Esophagus squamous epithelium (tissue), 5 donors: ENCODE measurements at places on chromosomes 6 and 20.

- no peak for DNase-seq
Measured at GRCh38 chr6:99790679-99791078, 184.0 kb downstream of the PRDM13 start.

DNA sequence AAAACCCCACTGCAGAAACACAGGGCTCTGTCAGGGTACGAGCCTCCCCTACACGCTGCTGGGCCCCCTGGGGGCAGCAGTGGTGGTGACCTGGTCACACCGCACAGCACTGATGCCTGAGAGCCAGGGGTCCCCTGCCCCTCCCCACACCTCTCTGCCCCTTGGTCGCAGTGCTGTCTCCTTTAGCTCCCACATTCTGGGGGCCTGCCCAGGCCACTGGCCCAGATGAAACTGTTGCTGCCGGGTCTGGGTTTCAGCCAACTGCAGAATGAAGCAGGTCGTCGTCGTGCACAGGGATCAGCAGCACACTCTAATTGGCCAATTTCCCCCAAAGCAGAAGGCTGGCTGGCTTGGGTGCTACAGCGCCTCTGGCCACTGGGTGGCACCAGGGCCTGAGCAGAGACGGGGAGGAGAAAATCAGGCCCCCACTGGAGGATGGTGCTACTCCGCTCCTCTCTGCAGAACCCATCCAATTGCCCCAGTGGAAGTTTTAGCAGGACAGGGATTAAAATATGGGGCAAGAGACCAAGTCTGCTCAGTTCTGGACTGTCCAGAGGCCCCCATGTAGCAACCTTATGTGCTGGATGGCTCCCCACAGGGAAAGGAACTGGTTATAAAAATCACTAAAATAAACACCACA is 26.1 kb downstream of the DIDO1 start:
- DNase-seq, result no peak

- no peak for DNase-seq
Measured at GRCh38 chr6:135739288-135739687, 112.2 kb upstream of the PDE7B start.

DNA sequence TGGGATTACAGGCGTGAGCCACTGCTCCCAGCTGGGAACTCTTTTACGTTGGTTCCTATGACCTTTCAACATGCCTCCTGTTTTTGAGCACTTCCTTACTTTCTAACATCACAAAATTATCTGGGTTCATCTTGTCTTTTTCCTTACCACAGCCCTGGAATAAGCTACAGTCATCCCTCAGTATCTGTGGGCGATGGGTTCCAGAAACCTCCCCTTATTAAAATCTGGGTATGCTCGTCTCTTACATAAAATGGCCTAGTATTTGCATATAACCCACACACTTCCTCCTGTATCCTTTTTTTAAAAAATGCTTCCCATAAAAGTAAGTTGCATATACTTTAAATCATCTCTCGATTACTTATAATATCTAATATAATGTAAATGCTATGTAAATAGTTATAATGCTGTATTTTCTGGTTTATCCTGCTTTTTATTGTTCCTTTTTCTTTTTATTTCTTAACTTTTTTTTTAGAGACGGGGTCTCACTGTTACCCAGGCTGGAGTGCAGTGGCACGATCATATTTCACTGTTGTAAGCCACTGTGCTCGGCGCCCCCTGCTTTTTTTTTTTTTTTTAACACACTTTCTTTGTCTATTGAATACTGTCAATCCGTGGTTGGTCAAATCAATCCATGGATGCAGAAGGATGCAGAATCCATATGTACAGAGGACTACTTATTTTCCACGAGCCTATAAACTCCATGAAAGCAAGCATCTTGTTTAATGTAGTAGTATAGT is 9.2 kb downstream of the RPF2 start:
- DNase-seq, result no peak

GRCh38 chr20:23753194-23753548 is 2.4 kb upstream of the CST1 start:
- DNase-seq, result no peak

DNA sequence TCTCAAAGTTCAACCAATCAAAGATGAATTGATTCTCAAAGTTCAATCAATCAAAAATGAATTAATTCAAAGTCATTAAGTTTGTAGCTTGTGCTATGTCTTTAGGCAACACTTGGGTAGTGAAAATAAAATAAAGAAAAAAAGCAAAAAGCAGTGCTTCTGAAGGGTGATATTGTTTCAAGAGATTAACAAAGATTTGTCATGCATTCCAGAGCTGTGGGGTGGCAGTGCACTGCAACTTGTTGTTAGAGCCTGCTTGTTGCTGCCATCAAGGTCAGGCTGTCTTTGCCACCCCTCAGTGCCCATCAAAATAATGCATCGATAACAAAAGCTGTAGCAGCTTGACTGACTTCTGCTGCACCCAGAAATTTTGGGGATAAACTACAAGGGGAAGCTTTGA is 128.6 kb downstream of the RNF144B start:
- DNase-seq, result no peak

- DNase-seq, result no peak
Measured at GRCh38 chr6:119658917-119659316, 309.4 kb upstream of the MAN1A1 start.

DNA sequence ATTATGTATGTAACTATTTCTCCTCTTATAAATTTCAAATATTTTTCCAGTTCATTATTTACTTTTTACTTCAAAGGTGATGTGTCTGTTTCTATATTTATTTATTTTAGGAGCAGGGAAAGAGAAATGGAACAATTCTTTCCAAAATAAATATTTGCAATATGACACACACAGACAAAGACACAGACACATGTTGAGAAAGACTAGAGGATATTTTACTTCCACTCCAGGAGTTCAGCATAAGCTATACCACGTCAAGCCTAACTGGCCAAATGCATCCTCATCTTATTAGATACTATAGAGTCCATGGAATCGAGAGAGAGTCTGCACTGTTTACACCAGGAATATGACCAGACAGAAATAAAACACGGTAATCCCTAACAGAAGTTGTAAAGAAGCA is 13.3 kb downstream of the RALGAPA2 start:
- DNase-seq, result no peak

DNA sequence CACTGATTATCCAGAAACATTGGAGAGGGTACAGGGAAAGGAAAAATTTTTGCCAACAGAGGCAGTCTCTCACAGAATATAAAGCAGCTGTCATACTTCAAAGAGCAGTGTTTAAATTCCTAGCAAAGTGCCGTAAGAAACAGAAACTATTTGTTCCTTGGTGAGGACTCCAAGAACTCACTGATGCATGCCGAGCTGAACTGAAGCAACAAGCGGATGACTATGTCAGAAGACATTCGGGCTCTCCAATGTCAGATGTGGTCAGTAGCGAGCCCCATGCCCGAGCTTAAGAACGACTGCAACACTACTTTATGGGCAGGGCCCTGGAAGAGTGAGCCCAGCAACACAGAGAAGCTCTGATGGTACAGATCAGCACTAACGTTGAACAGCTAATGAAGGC is 54.7 kb downstream of the OR2B6 start:
- no peak for DNase-seq

DNA sequence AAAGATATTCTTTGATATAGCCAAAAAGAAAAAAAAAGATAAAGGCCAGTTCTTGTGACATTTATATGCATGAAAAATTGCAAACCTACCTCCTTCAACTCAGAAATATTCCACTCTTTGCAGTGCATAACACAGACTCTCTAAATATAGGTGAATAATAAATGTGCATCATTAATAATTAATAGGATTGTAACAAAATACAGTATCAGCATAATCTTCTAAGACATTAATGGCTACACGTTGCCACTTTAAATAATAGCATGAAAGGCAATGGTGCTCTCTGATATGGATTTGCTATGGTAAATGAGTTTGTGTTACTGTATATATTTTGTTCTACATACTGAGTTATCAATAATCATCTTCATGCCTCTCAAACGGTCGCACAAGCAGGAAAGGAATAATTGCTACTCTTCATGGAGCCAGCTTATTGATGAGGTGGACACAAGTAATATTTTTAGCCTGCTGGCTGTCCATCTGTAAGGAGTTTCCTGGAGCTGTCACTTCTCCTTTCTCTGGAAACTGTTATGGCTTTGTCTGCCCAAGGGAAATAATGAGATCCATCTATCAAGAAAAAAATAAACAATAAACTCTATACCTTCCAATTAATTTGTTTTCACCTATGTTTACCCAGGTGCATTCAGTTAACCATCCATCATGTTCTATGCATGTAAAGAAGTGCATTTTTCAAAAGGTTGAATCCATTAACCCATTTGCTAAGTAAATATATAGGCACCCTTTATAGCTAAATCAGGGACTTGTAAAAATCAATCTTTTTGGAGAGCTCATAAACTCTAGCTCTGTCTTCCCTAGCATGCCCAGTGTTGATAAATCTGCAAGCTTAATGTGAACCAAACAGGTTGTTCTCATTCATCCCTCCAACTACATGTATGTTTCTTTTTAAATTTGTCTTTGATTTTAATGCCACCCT is 253.0 kb downstream of the NKAIN2 start:
- no peak for DNase-seq

- no peak for DNase-seq
Measured at GRCh38 chr6:105215506-105215905, 35.7 kb upstream of the POPDC3 start.

DNA sequence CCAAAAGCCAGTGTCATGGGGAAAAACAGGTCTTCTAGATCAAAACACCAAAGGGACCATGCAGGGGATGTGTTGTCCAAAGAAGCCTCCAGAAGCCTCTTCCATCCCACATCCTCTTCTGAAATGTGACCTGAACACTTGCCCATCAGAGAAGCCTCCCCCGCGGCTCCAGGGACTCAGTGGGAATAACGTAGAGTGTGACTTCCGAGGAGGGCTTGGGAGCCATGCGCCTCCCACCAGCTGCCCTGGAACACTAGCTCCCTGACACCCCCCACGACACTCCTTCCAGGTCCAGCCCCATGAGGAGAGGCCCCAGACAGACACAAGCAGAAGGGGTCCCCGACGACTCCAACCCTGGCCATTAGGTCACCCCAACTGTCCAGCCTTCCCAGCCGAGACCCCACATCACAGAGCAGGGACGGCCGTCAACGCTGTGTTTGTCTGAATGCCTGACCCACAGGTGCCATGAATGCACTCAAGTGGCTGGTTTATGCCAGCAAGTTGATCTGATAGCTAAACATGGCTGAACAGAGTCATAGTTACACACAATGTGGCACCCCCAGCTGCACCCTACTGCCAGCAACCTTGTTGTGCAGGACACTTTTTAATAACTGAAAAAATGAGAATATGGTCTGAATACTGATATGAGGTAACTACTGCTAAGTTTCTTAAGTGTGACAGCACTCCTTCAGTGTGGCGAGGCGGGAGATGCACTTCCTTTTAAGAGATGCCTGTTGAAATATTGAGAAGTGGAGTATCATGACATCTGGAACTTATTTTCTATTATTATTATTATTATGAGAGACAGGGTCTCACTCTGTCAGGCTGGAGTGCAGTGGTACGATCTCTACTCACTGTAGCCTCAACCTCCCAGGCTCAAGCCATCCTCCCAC is 58.0 kb downstream of the GINS1 start:
- no peak for DNase-seq

- no peak for DNase-seq
Measured at GRCh38 chr20:43988867-43989266, 74.2 kb downstream of the TOX2 start.

- no peak for DNase-seq
Measured at GRCh38 chr6:6681075-6681849, 92.7 kb downstream of the LY86 start.

GRCh38 chr20:23058240-23058639 is 8.8 kb upstream of the THBD start:
- DNase-seq, result no peak

DNA sequence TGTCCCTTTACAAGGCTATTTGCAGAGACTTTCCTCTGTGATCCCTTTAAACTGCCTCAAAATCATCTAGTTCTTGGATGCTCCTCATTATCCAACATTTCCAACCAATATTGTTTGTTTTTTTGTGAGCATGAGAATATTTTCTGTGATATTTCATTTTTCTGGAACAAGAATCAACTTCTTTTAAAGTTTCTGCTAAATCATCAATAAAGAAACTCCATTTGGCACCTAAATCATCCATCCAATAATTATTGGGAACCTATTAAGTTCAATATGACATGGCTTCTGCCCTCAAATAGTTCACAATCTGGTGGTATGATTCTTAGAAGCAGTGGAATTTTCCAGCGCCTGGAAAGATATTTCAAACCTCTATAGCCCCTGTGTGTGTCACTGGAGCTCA is 207.6 kb downstream of the ISM1 start:
- no peak for DNase-seq

- no peak for DNase-seq
Measured at GRCh38 chr20:10798811-10799210, 125.0 kb upstream of the JAG1 start.

DNA sequence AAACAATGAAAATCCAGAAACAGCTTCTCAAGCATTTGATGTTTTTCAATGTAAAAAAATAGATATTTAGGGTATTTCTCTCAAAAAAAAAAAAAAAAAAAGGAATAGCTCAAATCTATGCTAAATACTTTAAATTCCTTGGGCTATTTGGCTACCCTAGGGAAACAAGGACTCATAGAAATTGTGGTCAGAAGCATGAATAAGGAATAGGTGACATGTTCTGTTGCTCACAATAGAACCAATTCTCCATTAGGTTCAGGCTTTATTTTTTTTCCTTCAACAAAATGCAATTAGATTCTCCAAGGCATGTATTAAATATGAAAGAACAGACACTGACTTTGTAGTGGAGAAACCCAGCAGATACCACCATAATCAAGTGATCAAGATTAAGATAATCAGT is 904.3 kb upstream of the FLRT3 start:
- DNase-seq, result no peak

- DNase-seq, result no peak
Measured at GRCh38 chr6:33699131-33699530, 12.4 kb downstream of the UQCC2 start.

- DNase-seq, result no peak
Measured at GRCh38 chr6:108734271-108734922, 113.8 kb upstream of the ARMC2 start.

GRCh38 chr6:35782424-35782823 is 1.6 kb downstream of the CLPSL1 start:
- DNase-seq, result no peak

DNA sequence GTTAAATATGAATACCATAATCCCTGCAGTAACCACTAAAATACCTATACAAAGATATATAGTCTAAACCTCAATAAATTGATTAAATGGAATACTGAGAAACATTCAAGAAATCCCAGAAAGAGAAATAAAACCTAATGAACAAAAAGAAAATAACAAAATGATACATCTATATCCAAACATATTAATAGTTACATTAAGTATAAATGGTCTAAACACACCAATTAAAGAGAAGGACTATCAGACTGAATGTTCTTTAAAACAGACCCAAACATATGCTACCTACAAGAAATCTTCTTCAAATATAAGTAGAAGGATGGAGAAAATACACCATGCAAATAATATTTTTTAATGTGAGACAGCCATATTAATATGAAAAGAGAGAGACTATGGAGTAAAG is 22.0 kb downstream of the NINL start:
- DNase-seq, result no peak

DNA sequence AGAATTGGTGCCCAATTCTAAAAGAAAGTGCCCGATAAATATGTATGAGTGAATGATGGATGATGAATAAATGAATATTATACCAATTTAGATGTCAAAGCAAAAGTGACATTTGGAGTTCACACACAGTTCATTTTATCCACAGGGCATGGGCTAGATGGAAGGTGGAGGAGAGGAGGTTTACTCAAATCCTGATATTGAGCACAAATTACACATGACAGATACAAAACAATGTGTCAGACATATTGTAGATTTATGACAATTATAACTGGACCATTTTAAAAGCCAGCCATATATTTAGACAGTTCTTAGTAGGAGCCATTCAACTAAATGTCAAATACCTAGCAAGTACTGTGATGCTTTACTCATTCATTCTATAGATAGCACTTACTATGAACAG is 23.4 kb upstream of the PHACTR1 start:
- DNase-seq, result no peak
